Left cardiac atrium (tissue), 4 donors: ENCODE measurements at places on chromosomes 12 and 14. TPM values are rescaled to one million over a fixed set of nuclear protein-coding genes. Genes with fewer than 3 reads are reported as not detected.

GRCh38 chr12:727321-727720 is 25.1 kb upstream of the WNK1 start:
- DNase-seq: no peak

- no peak for DNase-seq
These were observed 33.3 kb downstream of the TULP3 start for GRCh38 chr12:2924019-2924418.

DNA sequence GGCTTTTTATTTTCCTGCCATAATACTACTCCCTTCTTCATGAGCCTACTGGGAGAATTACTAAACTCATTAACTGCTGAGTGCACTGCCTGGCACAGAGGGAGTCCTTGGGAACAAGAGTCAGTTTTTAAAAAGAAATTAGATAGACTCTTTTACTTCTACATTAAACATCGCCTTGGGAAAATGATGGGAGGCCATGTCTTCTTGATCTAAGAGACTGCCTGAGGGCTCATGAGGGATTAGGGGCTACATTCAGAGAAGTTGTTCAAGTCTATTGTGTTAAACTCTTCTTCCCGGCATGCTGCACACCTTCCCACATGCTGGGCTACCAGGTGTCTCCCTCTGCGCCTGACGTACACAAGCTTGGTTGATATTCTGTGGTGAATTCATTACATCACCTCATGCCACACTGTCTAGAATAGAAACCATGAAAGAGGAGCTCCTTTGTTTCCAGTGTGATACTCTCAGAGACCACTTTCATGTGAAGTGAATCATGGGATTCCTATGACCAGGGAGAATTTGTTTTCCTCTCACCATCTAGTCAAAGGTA is 1422.3 kb downstream of the AACS start:
- no peak for DNase-seq

DNA sequence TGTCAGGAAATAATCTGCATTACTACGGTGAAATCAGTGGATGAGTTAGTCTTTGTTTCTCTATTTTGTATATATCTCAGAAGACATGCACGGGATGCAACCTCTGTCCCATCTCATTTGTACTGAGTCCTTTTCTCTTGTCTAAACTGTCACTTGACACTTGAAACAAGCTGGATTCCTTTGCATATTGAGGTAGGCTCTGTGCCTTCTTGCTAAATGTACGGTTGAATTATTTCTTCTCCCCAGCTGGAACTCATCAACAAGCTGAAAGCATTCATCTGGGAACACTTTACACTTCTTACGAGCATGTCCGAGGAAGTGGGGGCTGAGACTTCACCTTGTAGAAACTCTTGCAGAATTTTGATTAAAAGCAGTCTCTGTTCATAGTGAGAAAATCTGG is 119.5 kb downstream of the VEZT start:
- no peak for DNase-seq

The GLT8D2 gene
- total RNA-seq: 12.8 TPM

The PLBD1 gene
- 22.0 TPM for total RNA-seq

The MYRFL gene
- total RNA-seq: 0.65 TPM
